ENCODE measurements at places on chromosomes 2 and 18.

GRCh38 chr2:207660994-207661393 lies 35.8 kb upstream of the METTL21A start:
- DNase-seq: no peak

GRCh38 chr2:238739668-238740067 lies 108.2 kb upstream of the TWIST2 start:
- no peak for DNase-seq

- no peak for DNase-seq
These were observed 532 bp downstream of the UGT1A5 start for GRCh38 chr2:233713262-233713615.

GRCh38 chr18:78527984-78528383 lies 451.6 kb upstream of the SALL3 start:
- no peak for DNase-seq

DNA sequence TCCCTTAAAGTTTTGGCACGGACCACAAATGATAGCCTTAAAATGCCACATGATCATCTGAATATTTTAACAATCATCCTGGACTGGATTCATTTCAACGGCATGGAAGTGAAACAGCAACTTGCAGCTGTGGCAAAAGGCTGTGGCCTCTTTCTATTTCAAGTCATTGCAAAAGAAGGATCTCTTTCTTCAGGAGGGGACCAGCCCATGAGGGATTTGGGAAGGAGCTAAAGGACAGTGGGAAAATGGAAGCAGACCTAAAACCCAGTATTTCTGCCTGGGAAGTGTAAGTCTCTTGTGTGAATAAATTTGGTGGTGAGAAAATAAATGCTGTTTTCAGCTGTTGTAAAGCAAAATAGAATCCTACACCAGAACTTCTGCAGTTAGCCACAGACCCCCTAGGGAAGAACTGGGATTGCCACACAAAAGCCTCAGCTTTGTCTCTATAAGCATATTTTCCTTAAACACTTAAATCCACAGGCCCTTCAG lies 107.3 kb upstream of the ZFP36L2 start:
- no peak for DNase-seq

GRCh38 chr2:55163941-55164390 lies 68.1 kb downstream of the CLHC1 start:
- DNase-seq: no peak

DNA sequence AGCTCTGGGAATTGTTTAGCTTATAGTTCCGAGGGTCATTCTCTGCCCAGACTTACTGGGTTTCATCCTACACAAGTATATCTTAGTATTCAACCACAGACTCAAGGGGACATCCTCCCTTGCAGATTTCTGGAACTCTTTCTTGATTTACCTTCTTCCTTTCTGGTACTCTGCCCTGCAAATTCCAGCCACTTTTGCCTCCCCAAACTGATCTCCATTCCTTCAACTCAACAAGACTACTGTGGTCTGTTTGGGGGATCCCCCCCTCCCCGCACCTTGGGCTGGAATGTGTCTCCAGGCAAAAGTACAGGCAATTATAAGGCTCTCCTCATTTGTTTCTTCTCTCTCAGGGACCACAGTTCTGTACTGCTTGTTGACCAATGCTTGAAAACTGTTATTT lies 13.4 kb downstream of the PHOSPHO2 start:
- no peak for DNase-seq

- no peak for DNase-seq
These were observed 513.0 kb upstream of the MYT1L start for GRCh38 chr2:2843969-2844548.

- no peak for DNase-seq
These were observed 44.4 kb downstream of the RPIA start for GRCh38 chr2:88735853-88736252.
